T-helper 2 cell treated with Interferon-gamma antibody and Interleukin-4, amounts not matched to agents 5 μg/mL and 100 μg/mL, for 36 hours (primary cell): ENCODE measurements at places on chromosomes 6 and 20.

GRCh38 chr6:17712576-17712975, 5.9 kb upstream of the NUP153 start:
- DNase-seq, result no peak

DNA sequence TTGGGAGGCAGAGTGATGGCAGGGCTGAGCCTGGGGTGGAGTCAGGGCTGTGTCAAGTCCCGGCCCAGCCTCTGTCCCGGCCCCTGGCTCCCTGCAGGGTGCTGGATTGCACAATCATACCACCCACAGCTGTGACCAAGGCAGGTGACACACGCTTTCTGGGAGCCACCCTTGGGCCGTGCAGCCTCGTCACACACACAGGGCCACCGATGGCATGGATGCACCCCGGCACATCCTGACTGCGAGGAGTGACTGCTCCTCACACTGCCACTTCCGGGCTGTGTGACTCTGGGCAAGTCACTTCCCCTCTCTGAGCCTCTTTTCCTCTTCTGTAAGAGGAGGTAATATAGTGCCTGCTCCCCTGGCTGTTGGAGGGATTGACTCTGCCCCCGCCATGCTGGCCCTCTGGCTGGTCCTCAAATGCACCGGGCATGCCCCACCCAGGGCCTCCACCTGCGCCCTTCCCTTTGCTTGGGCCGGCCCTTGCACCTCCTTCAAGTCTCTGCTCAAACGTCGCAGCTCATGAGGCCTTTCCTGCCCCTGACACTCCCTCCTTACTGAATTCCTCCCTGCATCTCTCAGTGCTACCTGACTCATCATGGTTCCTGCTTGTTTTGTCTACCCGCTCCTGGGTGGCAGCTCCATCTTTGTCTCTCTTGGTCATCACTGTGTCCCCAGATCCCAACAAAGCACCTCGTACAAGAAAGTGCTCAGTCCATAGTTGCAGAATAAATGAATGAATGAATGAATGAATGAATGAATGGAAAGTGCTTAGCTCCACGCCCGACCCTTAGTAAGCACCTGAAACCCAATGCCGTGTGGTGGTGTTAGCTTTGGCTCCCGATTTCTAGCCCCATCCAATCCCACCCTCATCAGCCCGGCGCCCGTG, 93.5 kb downstream of the CEBPB start:
- DNase-seq, result peak; percentile 36

GRCh38 chr6:37244430-37245310, 12.9 kb upstream of the TBC1D22B start:
- no peak for DNase-seq

- no peak for DNase-seq
Measured at GRCh38 chr20:37541326-37541725, 13.7 kb upstream of the BLCAP start.
